ENCODE measurements at places on chromosomes 6 and 20.

DNA sequence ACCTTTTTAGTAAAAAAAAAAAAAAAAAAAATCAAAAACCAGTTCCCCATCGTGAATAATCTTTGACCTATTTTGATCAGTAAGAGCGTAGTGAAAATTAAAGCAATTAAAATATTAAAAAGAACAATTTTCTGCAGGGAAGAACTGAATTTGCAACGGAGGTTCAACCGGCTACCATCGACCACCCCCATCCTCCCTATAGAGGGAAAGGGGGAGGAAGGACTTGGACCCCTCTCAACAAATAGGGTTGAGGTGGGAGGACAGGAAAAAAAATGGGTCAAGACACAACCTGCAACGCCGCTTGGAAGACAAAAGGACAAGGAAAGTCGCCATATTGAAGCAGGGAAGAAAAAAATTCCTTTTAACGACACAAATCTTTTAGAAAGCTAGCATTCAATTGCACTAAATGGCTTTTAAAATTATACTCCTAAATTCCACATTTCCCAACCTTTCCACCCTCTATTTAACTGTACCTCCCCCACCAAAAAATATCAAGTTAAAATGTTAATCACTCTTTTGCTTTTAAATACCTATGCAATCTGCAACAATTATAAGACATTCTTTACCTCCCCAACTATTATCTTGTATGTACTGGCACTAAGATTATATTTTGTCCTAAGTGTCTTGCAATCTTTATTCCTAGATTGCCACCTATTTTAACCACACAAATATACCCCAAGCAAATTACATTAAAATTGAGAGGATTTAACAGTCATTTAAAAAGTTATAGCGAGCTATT is 1.7 kb downstream of the PPP1R10 start:
- DNase-seq = peak; percentile 89

DNA sequence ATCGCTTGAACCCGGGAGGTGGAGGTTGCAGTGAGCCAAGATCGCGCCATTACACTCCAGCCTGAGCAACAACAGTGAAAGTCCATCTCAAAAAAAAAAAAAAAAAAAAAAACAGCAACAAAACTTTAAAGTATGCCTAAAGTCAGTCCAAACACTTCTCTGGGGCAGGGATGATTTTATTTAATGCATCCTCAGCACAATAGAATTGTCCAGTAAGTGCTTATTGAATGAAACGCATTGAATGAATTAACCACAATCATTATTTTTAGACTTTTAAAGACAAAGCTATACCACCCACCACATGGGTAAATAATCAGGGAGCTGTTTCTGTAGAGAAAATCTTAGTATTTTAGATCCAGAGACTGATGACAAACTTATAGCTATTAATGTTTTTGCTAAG is 16.6 kb upstream of the CTAGE9 start:
- DNase-seq = no peak

GRCh38 chr20:17427638-17428037 is 103.5 kb downstream of the BFSP1 start:
- no peak for DNase-seq

GRCh38 chr20:39263076-39263475 is 300.9 kb downstream of the DHX35 start:
- DNase-seq = peak; percentile 12

GRCh38 chr6:13671548-13672127 is 40.0 kb downstream of the RANBP9 start:
- DNase-seq = no peak

GRCh38 chr6:5132731-5133130 is 47.6 kb downstream of the PPP1R3G start:
- DNase-seq = peak; percentile 94

- DNase-seq = peak; percentile 57
Observed at GRCh38 chr6:43773050-43773979, 3.3 kb downstream of the VEGFA start.

DNA sequence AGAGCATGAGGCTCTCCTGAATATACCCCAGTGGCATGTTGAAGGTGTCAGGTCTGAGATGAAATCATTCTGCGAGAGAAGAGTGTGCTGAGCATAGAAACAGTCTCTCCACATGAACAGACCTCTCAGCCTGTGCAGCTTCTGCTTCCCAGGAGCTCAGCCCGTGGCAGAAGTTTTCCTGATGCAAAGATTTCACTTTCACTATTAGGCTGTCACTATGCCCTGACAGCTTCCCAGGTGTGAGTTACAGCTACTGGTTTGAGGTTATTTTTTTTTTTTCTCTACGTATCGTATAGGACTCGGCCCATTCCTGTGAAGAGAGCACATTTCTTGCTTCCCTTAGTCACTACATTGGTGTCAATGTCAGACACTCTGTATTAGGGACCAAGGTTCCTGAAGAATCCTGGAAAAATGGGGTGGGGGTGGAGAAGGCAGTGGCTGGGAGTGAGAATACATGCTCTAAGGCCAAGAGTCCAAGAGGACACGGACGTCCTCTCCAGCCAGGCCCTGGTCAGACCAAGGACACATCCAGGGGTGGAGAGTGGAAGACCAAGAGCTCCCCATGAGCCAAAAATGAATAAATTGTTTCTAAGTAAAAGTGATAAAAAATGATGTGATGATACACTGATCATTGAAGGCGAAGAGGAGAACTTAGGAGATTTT is 121.2 kb upstream of the AKAP12 start:
- DNase-seq = no peak

DNA sequence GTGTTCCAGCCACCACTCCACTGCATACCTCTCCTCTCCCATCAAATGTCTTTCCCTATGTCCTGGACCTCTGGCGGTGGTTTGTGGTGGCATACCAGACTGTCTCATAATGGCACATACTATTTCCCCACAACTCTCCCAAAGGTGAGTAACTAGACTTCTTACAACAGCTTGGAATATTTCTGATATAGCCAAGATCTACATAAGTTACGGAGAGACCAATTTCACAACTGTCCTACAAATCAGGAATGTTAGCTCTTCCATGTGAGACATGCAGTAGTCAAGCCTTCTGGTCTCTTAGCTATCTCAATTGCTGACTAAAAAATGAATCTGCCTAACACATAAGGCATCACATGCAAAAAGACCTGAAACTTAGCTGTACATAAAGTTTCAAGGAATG is 588.9 kb downstream of the RNF144B start:
- DNase-seq = no peak

GRCh38 chr6:81401970-81402690 is 350.4 kb downstream of the TENT5A start:
- peak; percentile 42 for DNase-seq
